OCI-LY7 (cell line): ENCODE measurements at places on chromosomes 12 and 14. TPM values are rescaled to one million over a fixed set of nuclear protein-coding genes. Genes with fewer than 3 reads are reported as not detected.

DNA sequence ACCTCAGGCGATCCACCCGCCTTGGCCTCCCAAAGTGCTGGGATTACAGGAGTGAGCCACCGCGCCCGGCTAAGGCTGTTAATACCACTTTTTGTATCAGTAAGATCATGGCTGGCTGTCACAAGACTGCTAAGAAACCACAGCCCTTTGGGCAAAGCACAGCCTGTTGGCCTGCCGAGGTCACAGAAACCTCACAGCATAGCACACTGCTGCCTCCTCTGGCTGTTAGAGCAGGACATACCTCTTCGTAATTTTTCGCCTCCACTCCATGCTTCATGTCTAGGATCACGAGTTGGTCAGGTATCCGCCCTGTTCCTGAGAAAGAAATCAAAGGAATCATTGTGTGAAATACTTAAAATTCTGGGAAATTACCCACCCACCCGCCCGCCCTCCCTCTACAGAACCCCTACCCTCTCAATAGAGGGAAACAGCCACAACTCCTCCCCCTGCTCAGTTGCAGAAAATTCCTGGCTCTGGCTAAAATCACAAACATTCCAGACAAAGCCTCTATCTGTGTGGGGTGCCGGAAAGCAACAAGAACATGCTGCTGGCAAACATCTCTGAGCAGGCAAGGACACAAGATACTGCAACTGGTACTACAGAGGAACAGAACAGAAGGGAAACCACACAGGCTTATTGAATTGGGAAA, 20.7 kb upstream of the NEK9 start:
- no peak for DNase-seq

DNA sequence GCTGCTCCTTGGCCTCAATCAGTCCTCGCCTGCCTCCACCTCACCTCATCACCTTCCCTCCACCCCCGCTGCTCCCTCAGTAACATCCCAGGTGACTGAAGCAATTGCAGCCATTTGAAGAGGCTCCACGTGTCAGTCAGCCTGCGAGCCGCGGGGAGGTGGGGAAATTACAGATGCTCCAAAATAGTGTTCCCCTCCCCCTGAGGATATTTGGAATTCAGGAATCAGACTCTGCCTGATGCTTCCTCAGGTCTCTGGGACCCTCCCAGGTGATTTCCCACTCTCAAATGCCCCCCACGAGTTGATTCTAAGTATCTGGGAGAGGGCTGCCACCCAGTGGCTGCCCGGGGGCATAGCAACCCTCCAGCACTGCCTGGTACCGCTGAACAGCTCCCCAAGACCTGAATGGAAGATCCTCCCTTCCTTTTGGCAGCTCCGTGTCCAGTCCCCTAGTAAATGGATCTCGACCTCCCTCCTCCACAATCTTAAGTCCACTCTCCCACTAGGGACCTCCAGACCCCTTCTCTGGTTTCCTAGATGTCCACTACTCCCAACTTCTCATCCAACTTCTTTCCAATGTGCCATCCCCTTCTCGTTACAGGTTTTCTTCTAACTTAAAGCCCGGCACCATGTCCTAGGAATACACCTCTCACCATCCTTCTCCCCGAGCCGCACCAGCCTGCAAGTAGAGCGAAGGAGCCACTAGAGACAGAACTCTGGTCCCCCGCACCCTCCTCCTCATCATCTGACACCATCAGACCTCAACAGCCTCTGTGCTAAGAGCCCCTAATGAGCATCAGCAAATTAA, 1.4 kb upstream of the ASIC1 start:
- DNase-seq, result peak; percentile 71

- DNase-seq, result no peak
Observed at GRCh38 chr12:64186789-64187188, 35.3 kb downstream of the KICS2 start.

- no peak for DNase-seq
Observed at GRCh38 chr12:43586646-43587245, 34.7 kb upstream of the ADAMTS20 start.

GRCh38 chr12:117724543-117724942, 244.2 kb downstream of the KSR2 start:
- DNase-seq, result no peak

DNA sequence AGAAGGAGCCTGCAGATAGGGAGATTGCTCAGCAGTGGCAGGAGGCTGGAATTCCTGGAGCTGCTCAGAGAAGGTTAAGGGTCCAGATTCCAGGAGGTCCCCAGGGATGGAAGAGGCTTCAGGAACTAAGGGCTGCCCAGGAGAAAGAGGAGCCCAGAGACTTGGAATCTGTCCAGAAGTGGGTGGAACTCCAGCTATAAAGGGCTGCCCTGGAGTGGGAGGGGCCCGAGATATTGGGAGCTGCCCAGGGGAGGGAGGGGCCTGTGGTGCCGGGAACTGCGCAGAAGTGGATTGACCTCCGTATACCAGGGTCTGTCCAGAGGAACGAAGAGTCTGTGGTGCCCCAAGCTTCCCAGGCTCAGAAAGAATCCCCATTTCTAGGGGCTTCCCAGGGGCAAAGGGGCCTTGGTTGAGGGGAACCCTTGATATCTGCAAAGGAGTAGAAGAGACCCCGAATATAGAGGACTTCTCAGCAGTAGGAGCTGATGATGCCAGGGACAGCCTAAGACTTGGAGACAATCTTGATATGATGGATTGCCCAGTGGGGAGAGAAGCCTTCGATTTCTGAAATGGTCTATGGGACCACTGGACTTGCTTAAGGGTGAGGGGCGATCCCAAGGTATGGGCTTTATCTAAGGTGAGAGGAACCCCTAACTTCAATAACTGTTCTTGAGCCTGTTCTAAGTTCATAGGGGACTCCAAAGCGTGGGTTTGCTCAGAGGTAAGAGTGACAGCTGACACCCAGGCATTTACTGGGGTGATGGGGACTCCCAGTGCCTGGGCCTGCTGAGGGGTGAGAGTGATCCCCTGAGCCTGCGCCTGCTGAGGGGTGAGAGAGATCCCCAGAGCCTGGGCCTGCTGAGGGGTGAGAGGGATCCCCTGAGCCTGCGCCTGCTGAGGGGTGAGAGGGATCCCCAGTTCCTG, 45.0 kb downstream of the FAM186A start:
- DNase-seq, result no peak

DNA sequence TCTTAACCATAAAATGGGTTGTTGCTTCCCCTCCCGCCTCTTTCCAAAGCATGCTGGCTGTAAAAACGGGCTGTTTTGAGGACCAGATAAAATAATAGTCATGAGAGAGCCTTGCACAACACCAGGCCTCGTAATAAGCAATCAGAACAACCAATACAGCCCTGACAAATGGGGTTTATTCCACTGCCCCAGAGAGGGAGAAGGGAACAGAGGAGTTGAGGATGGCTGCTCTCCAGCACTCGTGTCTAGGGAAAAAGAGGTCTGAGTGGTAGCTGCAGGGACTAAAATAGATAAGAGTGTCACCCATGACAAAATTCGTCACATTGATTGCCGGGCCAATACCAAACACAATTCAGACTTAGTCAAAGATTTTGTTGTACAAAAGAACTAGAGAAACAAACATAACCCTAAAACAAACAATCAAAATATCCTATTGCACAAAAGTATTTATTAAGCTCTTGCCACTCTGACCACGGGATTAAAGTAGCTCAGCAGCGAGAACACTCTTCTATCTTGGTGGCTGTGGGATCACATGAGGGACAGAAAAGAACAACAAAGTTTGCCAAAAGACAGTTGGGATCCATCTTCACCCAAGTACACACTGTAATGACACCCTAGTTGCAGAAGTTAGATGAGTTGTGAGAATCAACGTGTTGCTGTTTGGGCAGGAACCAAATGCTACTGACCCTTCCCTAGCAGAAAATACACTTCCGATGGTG, 188.0 kb downstream of the FOXN3 start:
- DNase-seq, result no peak

GRCh38 chr14:44912041-44912869, 49.5 kb downstream of the KLHL28 start:
- no peak for DNase-seq

DNA sequence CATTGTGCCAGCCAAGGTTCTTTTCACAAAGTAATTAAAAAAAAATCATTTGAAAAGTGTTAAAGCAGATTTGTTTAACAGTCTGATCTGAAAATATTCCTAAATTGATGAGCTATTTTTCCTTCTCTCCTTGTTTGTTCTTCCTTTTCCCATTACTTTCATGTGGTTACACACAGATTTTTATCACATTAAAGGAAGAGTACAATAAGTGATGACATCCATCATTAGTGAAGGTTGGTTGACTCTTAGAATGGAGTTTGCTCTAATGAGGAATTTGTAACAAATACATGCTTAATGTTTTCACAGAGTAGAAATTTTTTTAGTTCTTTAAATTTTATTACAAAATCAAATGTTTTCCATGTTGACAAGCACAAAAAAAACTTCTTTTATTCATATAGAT, 18.9 kb upstream of the TOMM20L start:
- DNase-seq, result no peak

DNA sequence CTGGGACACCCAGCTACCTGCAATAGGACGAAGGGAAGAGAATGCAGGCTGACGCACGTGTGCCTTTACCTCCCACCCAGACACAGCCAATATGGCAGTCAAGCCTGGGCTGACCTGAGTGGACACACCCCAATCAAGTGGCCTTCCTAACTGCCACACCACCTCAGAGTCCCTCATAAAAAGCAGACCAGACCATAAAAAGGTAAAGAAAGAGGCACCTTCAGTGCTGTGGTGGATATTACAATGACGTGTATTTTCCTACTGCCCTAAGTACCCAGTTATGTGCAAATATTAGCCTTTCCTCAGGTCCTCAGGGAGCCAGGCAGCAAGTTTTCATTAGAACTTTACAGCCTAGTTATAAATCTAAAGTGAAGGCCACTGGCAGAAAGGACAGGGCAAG, 75.8 kb downstream of the KCNK10 start:
- no peak for DNase-seq

- DNase-seq, result peak; percentile 18
Observed at GRCh38 chr14:91047174-91047753, 13.2 kb downstream of the RPS6KA5 start.

- no peak for DNase-seq
Observed at GRCh38 chr12:2484141-2484776, 310.5 kb upstream of the FKBP4 start.

- DNase-seq, result no peak
Observed at GRCh38 chr12:69348162-69348938, at the start of gene LYZ. Gene LYZ (plus strand): TSS chr12:69348381. CDS start chr12:69348409, 28 bp downstream.

GRCh38 chr14:20400965-20401593, 12.2 kb downstream of the TEP1 start:
- DNase-seq, result no peak

DNA sequence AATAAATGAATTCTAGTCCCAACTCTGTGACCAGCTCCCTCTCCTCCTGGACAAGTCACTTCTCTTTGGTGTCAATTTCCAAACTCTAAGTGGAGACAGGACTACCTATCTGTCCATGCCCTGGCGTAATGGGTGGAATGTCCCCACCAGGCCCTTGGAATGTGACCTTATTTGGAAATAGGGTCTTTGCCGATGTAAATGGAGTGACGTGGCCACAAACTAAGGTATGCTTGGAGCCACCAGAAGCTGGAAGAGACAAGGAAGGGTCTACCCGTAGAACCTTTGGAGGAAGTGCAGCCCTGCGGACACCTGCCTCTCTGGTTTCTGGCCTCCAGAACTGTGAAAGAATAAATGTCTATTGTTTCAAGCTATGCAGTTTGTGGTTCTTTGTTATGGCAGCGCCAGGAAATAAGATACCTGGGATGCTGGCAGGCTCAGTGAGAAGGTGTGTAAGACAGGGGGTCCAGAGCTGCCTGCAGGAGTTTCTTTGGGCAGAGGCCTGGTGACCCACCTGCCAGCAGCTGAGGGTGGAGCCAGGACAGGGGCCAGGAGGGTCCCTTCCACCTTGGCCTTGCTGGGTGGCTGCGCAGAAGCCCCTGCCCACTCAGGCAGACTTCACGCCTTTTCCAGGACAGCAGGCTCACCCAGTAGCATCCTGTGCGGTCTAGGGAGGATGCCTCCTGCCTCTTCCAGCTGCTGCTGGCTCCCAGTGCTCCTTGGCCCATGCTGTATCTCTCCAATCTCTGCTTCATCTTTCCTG, 45.8 kb downstream of the ARL6IP4 start:
- no peak for DNase-seq

DNA sequence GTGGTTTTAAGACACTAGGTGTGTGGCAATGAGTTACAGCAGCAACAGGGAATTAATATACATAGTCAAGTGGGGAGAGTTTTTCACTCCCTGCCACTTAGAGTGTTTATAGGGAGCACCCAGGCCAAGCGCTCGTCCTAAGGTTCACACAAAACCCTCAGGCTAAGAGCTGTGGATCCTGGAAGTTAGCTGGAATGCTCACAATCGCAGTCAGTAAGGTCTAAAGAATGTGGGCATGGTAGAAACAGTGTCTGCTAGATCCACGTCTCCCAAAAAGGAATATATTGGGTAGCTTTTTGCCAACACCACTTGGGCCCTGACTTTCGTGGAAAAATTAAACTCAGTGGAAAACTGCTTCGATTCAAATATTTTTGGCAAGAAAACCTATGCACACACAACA, 36.6 kb downstream of the STAB2 start:
- DNase-seq, result no peak

- DNase-seq, result no peak
Observed at GRCh38 chr12:54363618-54364017, 668 bp downstream of the GPR84 start.

DNA sequence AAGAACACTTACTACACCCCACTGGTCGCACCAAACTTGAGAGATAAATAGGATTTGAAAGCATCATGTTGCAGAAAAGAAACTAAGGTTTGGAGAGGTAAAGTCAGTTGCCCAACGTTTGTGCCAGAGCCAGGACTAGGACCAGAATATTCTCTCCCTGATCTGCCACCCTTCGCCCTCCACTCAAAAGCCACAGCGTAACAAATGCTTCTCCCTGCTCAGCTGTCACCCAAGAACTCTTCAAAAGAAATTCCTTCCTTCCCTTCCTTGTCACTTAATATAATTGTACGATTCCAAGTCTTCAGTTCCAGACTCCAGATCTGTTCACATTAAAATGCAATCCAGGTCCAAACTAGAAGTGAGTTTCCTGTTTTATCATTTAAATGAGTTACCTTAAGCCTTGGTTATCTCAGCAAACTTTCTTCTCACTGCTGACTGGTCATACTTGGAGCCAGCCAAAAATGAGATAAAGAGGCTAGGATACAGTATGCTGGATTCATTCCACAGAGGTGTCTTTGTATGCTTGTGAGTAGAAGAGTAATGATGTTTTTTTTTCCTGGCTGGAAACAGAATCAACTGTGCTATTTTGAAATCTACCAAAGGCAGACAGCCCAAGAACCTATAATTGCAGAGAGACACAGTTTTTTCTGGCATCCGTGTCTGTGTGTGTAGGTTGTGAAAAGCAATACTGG, 12.8 kb upstream of the PPFIBP1 start:
- DNase-seq, result no peak

- no peak for DNase-seq
Observed at GRCh38 chr14:74660863-74661262, 48.8 kb upstream of the LTBP2 start.

The NPAS3 gene
- total RNA-seq, result not detected in 2 replicates

The KRT82 gene
- total RNA-seq, result not detected in 2 replicates

The MARK3 gene
- total RNA-seq, result 83.6 and 89.0 TPM in 2 replicates

The MDGA2 gene
- not detected in 2 replicates for total RNA-seq

The VTI1B gene
- total RNA-seq, result 80.2 and 93.3 TPM in 2 replicates

The MIPOL1 gene
- not detected in 2 replicates for total RNA-seq

The FAIM2 gene
- 0.10 and 0.35 TPM in 2 replicates for total RNA-seq

The CLEC1A gene
- not detected in 2 replicates for total RNA-seq

The KRT3 gene
- total RNA-seq, result not detected in 2 replicates

The GYS2 gene
- total RNA-seq, result not detected in 2 replicates

The ALDH1L2 gene
- total RNA-seq, result 0.25 and 0.31 TPM in 2 replicates

The SYNDIG1L gene
- not detected in 2 replicates for total RNA-seq

The RNF212B gene
- total RNA-seq, result not detected in 2 replicates
